ENCODE measurements at places on chromosomes 5 and 9.
A peak's percentile ranks its signal among the peaks of the same experiment; 100 is the strongest.

DNA sequence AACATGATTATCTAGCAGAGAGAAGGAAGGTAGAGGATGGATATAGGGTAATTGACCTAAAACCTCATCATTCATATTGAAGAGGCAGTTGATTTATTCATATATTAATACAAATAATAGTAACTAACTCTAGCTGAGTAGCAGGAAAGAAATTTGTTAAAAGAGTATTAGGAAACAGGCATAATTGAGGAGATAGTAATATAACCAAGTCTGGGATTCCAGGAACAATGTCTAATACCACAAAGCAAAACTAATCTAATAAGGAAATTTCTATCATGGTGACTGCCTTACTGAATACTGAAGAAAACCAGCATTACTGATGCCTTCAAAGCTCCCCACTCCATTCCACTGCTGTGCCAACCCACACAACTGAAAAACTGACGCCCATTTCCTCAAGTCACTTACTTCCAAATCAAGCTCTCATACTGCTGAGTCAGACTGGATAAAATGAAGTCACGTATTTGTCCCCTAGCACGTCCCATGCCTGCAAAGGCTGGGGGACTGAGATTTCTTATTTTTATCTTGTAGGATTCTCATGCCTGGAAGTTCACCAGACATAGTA, 153.9 kb downstream of the SMC2 start:
- DNase-seq = no peak

GRCh38 chr5:42898760-42899159, 87.1 kb upstream of the SELENOP start:
- DNase-seq = no peak

- no peak for DNase-seq
Measured at GRCh38 chr5:132058646-132059042, 1.8 kb upstream of the IL3 start.

DNA sequence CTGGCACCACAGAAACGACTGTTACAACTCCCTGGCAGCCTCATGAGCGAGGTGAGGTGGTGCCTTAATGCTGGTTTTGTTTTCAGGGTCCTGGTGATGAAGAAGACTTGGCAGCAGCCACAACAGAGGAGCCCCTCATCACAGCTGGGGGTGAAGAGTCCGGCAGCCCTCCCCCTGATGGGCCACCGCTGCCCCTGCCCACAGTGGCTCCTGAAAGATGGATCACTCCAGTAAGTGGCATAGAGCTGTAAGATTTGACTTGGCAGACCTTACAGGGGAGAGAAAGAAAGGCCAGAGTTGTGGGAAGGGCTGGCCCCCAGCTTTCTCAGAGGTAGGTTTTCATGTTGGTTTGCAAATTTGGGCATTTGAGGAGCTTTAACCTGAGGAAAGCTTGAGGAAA, 72.2 kb downstream of the COL15A1 start:
- DNase-seq = no peak

DNA sequence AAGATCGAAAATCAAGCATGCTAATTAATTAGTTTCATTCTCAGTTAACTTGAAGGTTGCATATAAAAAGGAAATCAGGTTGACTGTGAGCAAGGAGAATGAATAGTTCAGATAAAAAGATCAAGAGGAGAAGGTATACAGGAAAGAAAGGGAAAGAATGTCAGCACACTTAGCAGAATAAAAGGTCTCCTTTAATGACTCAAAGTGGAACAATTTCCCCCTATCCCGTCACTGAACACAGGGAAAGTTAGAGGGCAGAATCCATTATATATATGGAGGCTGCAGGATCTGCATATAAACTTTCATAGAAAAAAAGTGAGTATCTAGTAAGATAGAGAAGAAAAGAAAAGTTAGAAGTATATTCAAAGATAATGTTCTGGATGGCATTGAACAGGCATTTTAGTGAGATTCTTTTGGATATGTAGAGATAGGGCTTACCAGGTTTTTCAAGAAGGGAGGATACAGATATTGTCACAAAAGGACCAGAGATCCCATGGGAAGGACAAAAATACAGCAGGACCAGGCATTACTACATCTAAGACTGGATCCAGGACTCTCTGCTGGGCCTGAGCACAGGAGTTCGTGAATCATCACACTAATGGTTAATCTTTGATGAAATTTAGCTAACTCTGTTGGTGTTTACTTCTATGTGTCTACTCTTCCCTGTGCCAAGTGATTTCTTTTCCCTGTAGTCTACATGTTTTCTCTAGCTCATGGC, 988.2 kb upstream of the ARRDC3 start:
- no peak for DNase-seq

GRCh38 chr5:75869891-75870290, 152.7 kb upstream of the POC5 start:
- DNase-seq = no peak

DNA sequence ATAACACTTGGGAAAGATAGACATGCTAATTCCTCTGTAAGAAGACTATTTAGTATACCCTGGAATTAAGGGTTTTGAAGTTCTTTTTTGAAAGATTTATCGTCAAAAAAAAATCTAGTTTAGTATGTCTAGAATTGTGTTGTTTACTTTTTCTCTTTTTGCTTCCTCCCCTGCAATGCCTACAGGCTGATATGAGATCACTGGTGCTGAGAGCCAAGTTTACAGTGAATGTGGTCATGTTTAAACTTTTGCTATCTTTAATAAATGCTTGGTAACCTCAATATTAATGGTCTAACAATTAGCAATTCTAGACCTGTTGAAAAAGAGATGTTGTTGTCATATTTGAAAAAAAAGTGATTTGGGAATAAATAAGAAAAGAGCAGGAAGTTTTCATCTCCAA, 86.1 kb downstream of the CWC27 start:
- no peak for DNase-seq

- no peak for DNase-seq
Measured at GRCh38 chr9:128397831-128398230, 22.8 kb upstream of the CERCAM start.

GRCh38 chr5:135193213-135194125, 159.4 kb upstream of the PITX1 start:
- DNase-seq = peak; percentile 9

GRCh38 chr5:147805030-147805454, 22.5 kb upstream of the JAKMIP2 start:
- DNase-seq = no peak

Measured in mesendoderm (in vitro differentiated cells).